ENCODE measurements at places on chromosomes 7 and 10. TPM values are rescaled to one million over a fixed set of nuclear protein-coding genes. Genes with fewer than 3 reads are reported as not detected.

Gene PRSS37
- not detected for total RNA-seq

Gene AGAP4
- 4.5 TPM for total RNA-seq

Gene ADGRA1
- total RNA-seq: not detected

Gene TRAPPC14
- total RNA-seq: 7.3 TPM

Gene MYH16
- total RNA-seq: 0.38 TPM

Gene SEC31B
- 5.4 TPM for total RNA-seq

Gene CLCN1
- total RNA-seq: not detected

Gene GNAT3
- not detected for total RNA-seq

Gene AKR1C4
- not detected for total RNA-seq

Gene SLC26A5
- total RNA-seq: not detected

Gene FBXO24
- 0.09 TPM for total RNA-seq

Gene HNRNPH3
- total RNA-seq: 35.9 TPM

Gene GIMAP1
- total RNA-seq: 14.3 TPM

Gene CYP2C9
- total RNA-seq: not detected

Gene URGCP
- 18.2 TPM for total RNA-seq

Gene PON1
- total RNA-seq: not detected
